Fibroblast of the aortic adventitia (primary cell): ENCODE measurements at places on chromosomes 7 and 10.
A peak's percentile ranks its signal among the peaks of the same experiment; 100 is the strongest.

- peak; percentile 33 for DNase-seq
Measured at GRCh38 chr10:59508296-59508695, 145.9 kb upstream of the FAM13C start.

GRCh38 chr7:2001601-2002442, 230.9 kb downstream of the MAD1L1 start:
- DNase-seq, result no peak

- no peak for DNase-seq
Measured at GRCh38 chr7:2474813-2475677, 1.2 kb downstream of the GRIFIN start.

GRCh38 chr10:80555415-80555814, 17.7 kb downstream of the SH2D4B start:
- no peak for DNase-seq

DNA sequence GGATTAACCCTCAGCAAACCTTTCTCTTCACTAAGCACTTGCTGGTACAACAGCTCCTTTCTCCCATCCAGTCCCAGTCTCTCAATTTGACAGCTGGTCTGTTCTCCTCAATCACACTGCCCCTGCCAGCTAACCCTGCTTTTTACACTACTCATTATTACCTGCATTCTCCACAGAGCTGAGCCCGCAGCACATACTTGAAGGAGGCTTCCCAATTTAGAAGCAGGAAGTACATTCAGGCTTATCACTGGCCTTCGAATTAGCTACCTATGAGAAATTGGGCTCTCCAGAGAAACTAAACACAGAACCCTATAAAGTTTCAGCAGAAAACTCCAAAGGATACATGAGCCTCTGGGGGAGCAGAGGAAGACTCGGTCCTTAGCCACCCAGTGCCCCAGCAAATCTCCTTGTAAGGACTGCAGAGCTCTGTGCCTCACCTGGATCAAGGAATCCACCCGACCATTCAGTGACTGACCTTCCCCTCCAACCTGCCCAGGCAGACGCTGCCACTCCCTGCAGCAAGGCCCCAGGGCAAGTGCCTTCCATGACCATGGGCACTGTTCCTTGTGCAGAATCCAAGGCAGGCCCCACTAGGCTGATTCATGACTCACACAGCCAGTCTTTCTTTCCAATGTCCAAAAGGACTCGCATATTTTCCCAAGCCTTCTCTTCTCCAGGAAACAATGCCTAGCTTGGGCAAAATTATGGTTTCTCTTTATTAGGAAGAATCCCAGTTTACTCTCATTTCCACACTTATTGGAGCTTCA, 68.0 kb downstream of the VOPP1 start:
- peak; percentile 48 for DNase-seq

- no peak for DNase-seq
Measured at GRCh38 chr10:11022213-11022612, 4.5 kb downstream of the CELF2 start.
